ENCODE measurements at places on chromosomes 4 and X. TPM values are rescaled to one million over a fixed set of nuclear protein-coding genes. Genes with fewer than 3 reads are reported as not detected.

- no peak for DNase-seq
Observed at GRCh38 chr4:47484168-47484567, 907 bp upstream of the ATP10D start.

DNA sequence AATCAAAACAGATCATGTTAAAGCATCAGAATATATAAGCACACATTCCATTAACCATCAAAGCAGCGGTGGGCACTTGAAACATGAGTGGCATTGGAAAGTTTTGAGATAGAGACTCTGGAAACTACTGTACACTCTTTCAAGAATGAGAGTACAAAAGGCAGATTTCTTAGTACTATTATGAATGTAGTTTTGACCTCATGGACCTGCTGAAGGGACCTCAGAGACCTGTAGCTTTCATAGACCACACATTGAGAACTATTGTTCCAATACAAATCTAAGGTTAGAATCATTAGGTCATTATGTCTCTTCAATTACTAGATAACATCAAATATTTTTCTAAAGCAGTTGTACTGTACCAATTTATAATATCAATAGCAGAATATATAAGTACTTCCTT is 283.6 kb downstream of the RPA4 start:
- DNase-seq: no peak

DNA sequence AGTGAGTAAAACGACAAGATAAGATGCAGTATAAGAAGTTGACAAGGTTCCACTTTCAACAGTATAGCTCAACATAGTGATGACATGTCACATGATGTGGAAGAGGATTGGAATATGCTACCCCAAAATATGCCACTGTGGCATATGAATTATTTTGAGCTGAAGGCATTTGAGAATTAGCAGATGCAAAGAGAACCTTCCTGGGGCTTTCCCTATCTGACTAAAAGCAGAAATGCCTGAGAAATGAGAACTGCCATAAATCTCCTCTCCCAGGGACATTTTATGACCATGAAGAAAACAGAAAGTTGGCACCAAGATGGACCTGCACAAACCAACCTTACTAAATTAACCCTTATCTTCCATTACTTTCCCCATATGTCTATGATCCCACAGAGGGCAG is 24.8 kb downstream of the CDKN2AIP start:
- no peak for DNase-seq

SRPX2 gene
- total RNA-seq: 89.0 TPM

CSAG2 gene
- total RNA-seq: not detected

Measured in ureter (tissue), 1 donor.